ENCODE measurements at places on chromosomes 4 and X.

DNA sequence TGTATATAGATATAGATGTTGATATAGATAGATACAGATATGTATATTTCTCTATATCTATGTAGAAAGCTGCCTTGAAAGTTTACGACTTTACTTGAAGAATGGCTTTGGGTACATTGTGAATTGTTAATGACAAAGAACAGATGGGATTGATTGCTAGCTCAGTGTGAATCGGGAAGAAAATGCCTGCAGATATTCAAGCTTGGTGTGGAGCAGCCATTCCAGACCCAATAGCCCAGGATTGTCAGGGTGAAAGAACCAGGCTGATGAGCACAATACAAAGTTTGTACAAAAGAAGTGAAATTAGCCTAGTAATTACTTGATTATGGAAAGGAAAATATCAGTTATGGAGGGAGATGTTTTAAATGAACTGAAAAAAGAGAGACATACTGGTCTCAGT is 946.2 kb downstream of the STPG2 start:
- DNase-seq: peak; percentile 79

DNA sequence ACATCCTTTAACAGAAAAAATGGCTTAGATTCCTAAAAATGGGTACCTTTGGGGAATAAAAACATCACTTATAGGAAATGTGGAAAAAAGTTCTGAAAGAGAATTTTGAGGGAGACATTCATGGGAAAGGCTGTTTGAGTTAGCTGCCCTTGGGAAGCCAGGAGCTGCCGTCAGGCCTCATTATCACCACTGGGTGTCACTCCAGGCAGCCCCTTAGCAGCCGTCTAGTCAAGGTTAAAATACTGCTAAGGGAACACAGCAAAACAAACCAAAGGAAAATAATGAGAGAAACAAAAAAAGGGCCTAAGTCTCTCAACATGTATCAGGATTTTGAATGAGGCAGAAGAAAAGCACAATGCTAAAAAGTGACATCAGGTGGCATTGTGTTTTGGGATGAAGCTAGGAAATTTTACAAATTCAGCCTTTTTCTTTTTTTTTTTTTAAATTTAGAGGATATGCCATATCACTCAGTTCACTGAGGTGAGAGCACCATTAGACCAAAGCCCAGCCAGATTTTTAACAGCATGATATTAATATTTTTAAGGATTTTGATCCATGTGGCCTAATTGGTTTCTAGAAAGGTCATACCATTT is 235.3 kb downstream of the GPAT3 start:
- DNase-seq: no peak

GRCh38 chr4:138599965-138600364 is 357.8 kb upstream of the SLC7A11 start:
- DNase-seq: no peak

- DNase-seq: no peak
These were observed 194.7 kb downstream of the PTTG2 start for GRCh38 chr4:38154681-38155588.

DNA sequence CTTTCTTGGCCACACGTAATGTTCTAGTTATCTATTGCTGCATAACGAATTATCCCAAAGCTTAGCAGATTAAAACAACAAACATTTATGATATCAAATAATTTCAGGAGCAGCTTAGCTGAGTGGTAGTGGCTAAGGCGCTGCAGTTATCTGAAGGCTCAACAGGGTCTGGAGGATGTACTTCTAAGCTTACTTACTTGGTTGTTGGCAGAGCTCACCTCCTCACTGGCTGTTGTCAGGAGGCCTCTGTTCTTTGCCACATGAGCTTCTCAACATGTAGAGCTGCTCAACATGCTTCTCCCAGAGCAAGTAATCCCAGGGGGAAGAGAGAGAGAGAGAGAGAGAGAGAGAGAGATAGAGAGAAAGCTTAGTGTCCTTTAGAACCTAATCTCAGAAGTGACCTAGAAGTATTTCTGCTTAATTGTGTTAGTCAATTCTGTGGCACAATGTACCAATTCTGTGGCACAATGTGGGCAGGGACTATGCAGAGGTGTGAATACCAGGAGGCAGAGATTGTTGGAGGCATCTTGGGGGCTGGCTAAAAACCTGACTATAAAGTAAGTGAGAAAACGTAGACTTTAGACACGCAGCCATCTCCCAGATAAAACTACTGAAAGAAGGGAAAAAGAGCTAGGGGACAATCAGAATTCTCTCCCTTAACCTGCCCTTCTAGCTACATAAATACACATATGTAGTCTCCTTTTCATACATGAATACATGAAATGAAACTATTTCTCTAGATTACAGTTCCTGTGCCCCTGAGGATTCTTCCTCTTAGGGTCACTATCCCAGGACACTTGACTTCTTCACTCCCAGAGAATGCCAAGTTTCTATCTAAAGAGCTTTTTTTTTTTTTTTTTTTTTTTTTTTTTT is 40.2 kb downstream of the HOPX start:
- DNase-seq: no peak

- no peak for DNase-seq
These were observed at the start of gene CXorf65 for GRCh38 chrX:71106427-71106826. Gene CXorf65, minus strand, starts transcription at chrX:71106740. Its CDS starts 184 bp downstream, at chrX:71106556.

- DNase-seq: no peak
These were observed 24.3 kb upstream of the HGFAC start for GRCh38 chr4:3417448-3417847.

- DNase-seq: no peak
These were observed 20.4 kb upstream of the SEPSECS start for GRCh38 chr4:25180524-25181131.

- no peak for DNase-seq
These were observed 470.8 kb upstream of the IGFBP7 start for GRCh38 chr4:57580710-57581599.

DNA sequence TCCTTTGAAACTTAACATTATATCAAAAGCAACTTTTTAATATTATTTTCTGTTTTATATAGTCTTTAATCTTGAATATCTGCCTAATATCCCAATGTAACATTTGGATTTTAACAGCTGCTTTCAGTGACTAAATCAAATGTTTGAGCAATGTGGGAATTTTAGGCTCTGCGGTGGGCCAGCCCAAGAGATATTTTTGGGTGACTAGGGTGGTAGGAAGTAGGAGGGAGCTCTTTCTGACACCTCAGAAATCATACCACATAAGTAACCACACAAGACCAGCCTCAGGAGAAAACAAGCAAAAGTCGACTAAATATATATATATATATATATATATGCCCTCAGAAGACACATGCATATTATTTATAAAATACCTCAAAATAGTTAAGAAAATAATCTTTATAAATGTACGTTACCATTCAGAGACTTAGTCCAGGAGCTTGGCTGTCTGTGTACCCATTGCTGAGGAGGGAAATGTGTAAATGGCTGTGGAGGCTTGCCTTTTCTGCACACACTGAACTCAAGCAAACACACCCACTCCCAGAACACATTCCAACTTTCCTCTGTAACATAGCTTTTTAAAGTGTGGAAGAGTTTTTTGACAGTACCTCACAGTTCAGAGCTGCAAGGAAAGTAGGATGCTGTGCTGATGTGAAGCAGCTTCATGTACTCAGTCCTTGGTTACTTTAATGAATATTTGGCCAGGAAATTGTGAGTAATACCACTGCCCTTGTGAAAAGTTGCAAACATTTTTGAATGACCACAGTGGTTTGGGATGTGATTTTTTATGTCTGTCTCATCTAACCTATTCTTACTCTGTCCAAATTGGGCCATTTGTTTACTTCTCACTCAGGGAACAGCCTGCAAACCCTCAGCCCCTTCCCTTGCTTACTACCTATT is at the start of gene RTL3:
Gene RTL3, minus strand, starts transcription at position 484 of the 900 bp plus-strand sequence. CDS start 908 bp downstream, outside the sequence.
- no peak for DNase-seq

GRCh38 chr4:67104145-67104544 is 441.2 kb downstream of the CENPC start:
- DNase-seq: peak; percentile 62

GRCh38 chr4:111136438-111136837 is 513.6 kb upstream of the PITX2 start:
- no peak for DNase-seq

DNA sequence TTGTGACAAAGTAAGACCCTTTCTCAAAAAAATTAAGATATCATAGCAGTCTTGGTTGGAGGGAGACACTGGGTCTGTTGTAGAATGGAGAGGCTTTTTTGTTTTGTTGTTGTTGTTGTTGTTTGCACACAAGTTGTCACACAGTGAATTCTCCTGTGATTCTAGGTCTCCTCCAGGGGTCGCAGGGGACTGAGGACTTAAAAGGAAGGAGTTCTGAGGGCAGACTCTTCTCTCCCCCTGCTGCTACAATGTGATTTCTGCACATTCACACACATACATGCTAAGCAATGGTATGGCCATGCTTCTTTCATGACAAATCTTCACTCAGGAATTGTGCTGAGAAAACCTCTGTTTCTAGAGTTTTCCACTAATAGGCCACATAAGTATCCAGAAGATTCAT is 71.1 kb downstream of the ZNF732 start:
- no peak for DNase-seq

DNA sequence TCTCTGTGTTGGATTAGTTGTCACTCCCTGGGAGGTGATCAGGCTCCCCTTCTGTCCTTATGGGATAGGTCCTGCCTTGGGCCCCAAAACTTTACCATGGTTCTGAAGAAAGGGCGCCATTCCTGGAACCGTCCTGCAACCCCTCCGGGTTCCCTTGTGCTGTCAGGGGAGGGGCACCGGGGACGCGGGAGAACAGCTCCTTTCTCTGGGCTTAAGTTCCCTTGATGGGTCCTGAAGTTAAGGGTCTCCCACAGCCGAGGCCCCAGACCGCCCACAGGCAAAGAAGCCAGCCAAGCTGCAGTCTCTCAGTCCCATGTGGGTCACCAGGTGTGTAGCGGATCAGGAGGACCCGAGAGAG is 44.8 kb downstream of the UGT2A3 start:
- no peak for DNase-seq

DNA sequence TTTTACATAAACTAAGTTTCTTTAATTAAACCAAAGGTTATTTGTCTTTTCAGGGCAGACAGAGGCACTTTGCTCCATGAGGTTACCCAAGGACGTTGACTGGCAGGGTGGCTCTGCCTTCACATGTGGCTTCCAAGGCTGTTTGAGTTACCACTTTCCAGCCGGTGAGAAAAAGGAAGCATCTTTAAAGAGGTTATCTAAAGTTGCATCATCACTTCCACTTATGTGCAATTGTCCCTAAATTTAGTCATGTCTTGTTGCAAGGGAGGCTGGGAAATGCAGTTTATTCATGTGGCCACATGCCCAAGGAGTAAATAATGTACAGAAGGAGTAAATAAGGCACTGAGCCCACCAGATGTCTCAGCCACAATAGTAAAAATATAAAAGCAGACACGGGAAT is 29.0 kb upstream of the RAP1GDS1 start:
- no peak for DNase-seq

DNA sequence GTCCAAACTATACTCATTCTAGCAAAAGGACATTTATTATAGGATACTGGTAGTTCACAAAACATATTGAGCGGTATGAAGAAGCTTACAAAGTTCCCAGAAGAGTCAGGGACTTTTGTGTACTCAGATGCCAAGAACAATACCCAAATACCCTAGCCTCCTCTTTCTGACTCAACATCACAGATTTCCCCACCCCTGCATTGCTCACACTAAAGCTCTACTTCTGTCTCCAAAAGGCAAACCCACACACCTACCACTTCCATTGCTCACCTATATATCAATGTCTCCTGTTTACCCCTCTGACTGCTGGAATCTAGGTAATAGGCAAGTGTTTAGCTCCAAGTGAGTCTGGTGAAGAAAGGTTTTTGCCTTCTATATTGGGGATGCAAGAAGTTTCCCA is 100.7 kb upstream of the HCCS start:
- DNase-seq: no peak

DNA sequence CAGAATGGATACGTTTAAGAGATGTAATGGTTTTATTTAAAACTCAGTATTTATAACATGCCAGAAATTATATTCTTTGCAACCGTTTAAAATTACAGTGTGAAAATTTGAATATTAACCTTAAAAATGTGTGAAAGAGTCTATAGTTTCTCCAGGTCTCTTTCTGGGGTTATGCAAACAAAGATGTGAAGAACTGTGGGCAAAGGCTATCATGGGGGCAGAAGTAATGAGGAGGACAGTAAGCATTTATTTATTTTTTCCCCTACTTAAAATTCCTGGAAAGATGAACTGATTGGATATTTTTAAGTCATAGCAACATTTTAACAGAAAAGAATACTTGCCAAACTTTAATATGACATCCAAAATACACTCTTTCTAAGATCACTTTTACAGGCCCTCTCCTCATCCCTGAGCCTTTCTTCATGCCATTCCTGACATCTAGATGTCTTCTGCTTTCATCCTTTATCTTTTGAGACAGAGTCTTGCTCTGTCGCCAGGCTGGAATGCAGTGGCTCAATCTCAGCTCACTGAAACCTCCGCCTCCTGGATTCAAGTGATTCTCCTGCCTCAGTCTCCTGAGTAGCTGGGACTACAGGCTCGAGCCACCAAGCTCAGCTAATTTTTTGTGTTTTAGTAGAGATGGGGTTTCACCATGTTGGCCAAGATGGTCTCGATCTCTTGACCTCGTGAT is 46.1 kb downstream of the TMEM131L start:
- no peak for DNase-seq

DNA sequence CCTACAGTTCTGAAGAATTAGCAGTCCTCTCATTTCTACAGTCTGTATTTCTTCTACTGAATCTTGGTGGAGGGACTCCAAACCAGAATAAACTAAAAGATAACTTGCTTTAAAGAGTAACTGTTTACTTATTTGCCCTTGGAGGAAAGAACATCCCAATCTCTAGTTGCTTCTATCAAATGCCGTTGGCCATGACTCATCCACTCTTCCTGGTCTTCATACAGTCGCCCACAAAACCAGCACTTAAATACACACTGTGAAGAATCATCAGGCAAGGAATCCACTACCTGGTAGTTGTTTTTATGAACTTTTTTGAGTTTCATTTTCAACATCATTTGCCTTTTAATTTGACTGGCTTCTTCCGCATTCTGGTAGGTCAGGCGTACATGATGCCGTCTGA is 14.2 kb downstream of the ZNF518B start:
- no peak for DNase-seq

GRCh38 chrX:101395789-101396188 is 5.0 kb downstream of the RPL36A start:
- DNase-seq: no peak

DNA sequence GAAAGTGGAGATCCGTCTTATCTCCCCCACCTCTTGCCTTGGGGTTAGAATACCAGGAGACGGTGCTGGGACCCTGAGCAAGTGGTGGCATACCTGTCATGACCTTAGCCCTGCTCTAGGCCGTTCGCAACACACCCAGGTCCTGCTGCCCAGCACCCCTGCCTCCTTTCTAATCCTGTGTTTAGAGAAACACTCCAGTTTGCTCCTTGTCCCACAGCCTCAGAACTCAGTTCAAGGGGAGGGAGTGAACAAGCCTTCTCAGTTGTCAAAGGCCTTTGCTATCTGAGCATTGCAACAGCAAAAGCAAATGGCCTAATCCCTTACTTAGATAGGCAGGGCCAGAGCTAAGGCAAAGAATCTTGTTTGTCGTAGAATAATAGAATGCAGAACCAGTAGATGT is 67.9 kb downstream of the CHRNA9 start:
- no peak for DNase-seq

DNA sequence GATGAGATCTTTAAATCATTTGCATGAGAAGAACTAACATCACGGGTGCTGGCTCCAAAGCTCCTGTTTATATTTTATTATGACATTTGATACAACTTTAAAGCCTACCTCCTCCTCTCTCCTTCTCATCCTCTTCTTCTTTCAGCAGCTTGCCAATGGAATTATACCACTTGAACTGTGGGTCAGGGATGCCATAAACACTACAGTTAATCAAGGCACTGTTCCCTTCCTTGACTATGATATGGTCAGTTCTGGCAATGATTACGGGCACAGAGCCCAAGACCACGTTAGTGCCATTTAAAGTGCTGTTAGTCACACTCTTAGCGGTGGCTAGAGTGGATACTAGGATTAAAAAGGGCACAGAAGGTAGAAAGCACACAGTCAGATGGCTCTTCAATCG is 20.7 kb downstream of the MFAP3L start:
- DNase-seq: peak; percentile 63

Data from spinal cord (tissue), 10 donors.